M059J (cell line): ENCODE measurements at places on chromosomes 12 and 14.

GRCh38 chr14:23569443-23570151 is 2.0 kb upstream of the AP1G2 start:
- peak; percentile 38 for DNase-seq

GRCh38 chr12:106071686-106072085 is 67.1 kb downstream of the NUAK1 start:
- no peak for DNase-seq

- peak; percentile 56 for DNase-seq
Observed at GRCh38 chr14:73786636-73787485, 64.8 kb upstream of the PTGR2 start.

GRCh38 chr12:111424793-111425251 is 19.1 kb downstream of the SH2B3 start:
- DNase-seq, result no peak

DNA sequence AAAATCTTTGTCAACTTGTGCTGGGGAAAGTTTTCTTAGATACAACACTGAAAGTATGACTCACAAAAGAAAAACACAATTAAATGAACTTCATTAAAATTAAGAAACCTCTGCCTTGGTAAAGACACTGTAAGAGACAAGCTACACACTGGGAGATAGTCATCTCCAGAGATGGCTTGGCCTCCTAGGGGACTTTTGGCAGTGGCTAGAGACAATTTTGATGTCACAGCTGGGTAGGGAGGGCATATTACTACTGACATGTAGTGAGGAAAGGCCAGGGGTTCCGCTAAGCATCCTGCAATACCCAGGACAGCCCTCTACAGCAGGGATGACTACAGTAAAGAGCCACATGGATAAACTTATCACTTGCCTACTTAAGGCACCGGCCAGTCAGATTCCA is 8.7 kb upstream of the RNASE4 start:
- no peak for DNase-seq

DNA sequence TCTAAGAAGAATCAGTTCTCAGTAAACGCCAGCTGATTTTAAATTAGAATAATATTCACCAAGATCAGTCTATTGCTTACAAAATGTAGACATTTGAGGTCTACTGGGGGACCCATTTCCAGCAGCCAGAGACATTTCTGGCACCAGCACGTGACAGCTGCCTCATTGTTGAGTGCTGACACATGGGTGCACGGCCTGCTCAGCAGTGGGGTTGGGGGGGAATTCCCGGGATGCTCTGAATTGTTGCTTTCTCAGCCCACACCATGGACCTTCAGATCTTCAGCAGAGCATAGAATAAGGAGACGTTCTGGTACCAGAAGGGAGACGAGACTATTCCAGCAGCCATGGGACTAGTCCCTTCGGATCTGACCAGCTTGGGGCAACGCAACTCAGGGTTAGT is 18.3 kb downstream of the PLEKHG7 start:
- no peak for DNase-seq

GRCh38 chr12:123269395-123269892 is 2.2 kb downstream of the CDK2AP1 start:
- DNase-seq, result no peak

- DNase-seq, result no peak
Observed at GRCh38 chr14:64474041-64474440, 8.7 kb downstream of the AKAP5 start.

- DNase-seq, result no peak
Observed at GRCh38 chr12:40988824-40989223, 199.3 kb upstream of the PDZRN4 start.

DNA sequence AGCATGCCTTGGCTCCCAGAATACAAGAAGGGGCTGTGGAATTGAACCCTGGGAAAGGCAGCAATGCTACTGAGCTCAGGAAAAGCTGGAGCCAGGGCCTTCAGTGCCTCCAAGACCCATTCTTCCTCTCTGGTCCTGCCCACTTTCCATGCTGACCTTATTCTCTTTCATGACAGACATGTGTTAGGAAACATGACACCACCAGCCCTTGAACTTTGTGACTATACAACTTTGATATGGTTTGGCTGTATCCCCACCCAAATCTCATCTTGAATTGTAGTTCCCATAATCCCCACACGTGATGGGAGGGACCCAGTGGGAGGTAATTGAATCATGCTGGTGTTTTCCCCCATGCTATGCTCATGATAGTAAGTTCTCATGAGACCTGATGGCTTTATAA is 408.2 kb downstream of the DPF3 start:
- DNase-seq, result no peak

DNA sequence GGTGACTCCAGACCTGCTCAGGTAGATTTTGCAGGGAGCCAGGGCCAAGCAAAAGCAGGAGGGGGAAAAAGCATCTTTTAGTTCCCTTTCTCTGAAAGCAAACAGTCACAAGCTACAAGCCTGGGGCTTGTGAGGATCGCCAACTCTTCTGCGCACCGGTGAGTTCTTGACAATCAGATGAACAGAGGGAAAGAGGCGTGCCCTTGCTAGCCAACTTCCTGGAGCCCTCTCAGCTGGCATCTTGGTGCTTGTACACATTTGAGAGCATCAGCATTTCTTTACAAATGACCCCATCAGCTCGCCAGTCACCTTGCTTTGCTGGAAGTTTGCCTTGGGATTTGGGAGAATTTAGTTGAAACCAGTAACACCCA is 55.5 kb downstream of the ZNF664 start:
- DNase-seq, result no peak

DNA sequence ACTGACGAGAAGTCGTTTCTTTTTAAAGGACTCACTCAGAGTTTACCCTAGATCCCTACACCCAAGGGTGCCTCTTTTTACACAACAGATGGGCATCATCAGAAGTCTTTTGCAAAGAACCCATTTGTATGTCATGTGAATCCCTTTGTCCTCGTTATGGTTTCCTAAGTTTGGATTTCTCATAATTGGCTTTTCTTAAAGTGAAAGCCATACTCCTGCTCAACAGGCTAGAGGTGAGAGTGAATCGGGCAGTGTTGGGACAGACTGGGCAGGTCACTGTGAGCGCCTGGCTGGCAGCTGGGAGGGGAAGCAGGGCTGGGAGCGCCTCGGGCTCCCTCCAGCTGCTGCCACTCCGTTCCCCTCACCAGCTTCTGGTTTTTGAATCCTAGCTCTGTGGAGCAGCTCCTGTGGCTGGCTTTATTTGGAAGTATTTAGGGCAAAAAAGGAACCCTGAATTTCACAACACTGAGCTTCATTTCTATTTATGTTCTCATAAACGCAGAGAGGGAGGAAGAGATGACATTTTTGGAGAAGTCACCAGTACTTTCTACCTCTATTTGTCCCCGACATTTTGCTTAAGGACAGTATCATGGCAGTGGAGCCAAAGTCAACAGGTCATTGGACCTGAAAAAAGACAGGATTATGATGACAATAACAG is 63.8 kb upstream of the ACTN1 start:
- no peak for DNase-seq

- no peak for DNase-seq
Observed at GRCh38 chr14:104883681-104884361, 18.8 kb downstream of the CEP170B start.

GRCh38 chr14:74733221-74733620 is 20.3 kb downstream of the FCF1 start:
- DNase-seq, result no peak

DNA sequence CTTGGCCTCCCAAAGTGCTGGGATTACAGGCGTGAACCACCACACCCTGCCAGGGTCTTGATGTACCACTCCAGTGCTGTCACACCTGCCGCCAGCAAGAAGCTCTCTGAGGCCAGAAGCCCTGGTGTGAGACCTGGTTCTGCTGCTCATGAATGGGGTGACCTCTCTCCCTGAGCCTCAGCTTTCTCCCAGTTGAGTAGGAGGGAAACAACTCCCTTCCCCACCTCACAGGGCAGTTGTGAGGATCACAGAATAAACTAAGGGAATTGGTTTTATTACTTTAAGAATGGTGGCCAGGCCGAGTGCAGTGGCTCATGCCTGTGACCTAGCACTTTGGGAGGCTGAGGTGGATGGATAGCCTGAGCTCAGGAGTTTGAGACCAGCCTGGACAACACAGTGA is 5.8 kb upstream of the CD63 start:
- no peak for DNase-seq

DNA sequence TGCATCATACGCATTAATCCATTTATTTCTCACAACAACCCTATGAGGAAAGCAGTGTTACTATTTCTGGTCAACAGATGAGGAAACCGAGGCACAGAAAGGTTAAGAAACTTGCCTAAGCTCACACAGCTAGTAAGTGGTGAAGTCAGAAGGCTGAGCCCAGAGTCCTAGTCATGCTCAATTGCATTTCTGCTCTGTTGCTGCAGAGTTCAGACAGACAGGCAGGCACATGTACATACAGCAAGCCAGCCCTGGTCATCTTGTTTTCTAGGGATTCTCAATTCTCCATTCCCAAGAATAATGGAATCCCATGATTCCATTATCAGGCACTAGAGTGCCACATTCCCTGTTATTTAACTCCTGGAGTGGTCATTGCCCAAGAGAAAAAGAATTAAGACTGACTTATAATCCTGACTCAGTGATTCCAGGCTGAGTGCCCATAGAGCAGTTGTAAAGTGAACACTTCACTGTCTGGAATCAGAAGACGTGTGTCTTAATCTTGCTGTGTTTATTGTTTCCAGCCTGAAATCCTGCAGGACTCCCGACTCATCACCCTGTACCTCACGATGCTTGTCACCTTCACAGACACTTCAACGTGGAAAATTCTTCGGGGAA is 10.7 kb downstream of the UBE3B start:
- DNase-seq, result no peak

- DNase-seq, result no peak
Observed at GRCh38 chr12:127582074-127582473, 684.9 kb upstream of the TMEM132C start.

DNA sequence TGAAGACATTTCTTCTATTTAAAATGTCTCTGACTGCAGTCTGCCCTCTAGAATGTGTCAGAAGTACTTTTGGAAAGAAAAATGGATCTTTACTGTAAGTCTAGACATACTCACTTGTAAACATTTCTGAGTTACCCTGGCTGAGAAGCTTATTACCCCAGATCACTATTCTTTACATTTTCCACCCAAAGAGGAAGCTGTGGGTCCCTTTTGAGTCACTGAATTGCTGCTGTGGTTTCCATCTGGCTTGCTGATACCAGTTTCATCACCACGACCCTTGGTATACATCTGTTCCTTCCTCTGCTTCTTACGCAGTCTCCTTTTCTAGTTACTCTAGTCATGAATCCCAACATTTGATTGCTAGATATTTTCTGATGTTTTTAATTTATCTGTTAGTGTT is 20.2 kb upstream of the CLEC4D start:
- DNase-seq, result no peak

DNA sequence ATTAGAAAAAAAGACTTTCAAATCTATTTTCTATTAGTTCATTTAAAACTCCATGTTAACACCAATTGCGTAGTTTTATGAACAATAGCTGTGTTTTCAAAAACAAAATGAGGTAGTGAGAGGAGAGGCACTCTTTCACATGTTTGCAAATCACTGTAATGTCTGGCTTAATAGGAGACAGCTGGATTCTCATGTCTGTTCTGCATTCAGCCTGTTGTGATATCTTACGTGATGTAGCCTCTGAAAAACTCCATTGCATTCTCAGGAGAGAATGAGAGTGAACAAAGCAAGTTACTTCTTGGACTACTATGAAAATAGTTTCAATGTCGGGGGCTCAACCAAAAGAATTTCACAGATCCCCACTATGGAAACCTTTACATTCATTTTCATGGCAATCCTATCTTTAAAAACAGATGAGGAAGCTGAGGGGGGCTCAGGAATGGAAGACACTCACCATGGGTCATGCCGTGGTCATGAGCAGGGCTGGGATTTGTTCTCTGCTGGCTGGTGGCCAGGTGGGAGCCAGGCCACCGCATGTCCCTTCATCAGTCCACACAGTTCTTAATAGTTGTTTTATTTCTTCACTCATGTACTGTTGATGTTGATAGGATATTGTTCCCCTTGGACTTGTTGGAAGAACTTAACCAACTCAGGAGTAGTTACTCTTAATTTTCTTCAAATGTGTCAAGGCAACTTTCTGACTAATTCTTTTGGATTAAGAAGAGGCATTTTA is 346.2 kb upstream of the FAR2 start:
- no peak for DNase-seq

DNA sequence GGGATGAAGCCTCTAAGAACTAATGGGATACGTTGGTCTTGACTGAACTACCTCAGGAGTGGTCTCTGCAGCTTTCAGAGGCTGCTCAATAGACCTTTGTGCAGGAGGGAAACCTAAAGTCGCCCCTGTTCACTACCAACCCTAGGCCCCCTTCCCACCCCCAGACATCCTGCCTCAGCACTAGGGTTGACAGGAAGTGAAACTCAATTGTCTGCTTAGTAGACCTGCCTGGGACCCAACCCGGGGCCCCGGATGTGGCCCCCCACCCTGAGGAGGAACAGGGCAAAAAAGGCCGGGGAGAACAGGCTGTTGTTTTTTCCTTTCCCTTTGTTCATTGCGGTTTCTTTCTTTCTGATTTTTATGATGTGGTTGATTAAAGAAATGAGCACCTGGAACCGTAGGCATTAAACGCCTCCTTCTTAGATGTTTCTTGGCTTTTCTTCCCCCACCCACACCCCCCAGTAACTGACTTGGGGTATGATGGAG is 1.6 kb upstream of the DGKA start:
- no peak for DNase-seq

DNA sequence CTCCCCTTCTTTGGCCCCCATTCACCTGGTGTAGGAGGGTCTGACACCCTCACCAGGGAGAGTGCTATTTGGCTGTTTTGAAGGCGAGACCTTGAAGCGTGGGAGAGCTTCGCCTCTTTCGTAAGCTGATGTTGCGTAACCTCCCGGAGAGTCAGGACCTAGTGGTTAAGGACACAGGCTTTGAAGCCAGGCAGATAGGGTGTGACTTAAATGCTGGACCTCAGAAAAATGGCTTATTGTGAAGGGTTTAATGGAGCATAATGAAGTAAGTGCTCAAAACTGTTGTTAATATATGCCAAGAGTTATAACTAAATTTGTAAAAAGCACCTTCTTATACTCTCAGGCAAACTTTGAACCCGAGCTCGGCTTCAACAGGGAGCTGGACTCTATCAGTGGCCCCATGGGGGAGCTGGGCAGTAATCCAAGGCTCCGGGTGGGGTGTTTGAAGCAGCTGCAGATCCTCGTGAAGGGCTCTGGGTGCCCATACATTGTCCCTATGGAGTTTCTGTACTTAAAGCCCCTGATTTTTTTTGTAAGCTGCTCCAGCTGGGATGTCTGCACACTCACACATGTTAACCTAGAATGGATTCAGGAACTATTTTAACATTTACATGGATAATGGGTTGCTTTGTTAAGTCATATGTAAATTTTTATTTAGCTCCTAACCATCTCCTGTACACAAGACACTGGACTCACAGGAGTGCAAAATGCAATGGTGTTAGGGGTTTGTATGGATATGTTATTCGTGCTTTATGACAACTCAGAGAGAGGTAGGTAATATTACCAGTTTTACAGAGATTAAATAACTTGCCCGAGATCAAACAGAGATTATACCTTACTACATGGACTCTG is 26.0 kb downstream of the PPFIBP1 start:
- peak; percentile 98 for DNase-seq

DNA sequence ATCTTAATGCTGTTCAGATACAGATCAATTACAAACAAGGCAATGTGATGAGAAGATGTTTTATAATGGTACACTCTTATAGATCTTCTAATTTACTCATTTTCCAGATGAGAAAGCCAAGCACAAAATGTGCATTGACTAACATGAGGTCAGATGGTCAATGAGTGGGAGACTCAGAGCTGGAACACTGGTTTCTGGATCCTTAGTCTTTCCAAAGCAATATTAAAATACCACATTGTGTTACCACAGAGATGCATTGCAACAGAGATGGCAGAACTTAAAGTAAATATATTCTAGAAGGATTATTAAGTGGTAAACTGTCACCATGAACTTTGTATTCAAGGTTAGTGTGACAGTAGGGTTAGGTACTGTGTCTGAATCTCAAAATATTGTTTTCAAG is 113.6 kb downstream of the SLC15A5 start:
- no peak for DNase-seq

- peak; percentile 5 for DNase-seq
Observed at GRCh38 chr14:56417173-56417572, 162.4 kb upstream of the TMEM260 start.
